ENCODE measurements at places on chromosomes 2 and 18.

DNA sequence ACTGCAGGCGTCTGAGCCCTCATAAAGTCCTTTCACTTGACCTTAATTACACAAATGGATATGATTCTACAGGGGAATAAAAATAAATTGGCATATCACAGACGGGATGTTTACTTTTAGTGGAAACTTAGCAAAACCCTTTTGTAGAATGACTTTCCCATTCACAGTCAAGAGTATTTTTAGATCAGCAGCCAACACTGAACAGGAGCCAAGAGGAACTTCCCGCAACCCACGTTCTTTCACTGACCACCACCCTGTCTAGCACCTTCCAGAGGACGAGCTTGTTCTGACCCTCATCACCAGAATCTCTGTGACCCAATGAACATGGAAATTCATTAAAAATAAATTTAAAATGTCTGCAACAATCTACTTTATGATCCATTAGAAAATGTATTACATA lies 119.0 kb upstream of the SNTG2 start:
- DNase-seq, result no peak

DNA sequence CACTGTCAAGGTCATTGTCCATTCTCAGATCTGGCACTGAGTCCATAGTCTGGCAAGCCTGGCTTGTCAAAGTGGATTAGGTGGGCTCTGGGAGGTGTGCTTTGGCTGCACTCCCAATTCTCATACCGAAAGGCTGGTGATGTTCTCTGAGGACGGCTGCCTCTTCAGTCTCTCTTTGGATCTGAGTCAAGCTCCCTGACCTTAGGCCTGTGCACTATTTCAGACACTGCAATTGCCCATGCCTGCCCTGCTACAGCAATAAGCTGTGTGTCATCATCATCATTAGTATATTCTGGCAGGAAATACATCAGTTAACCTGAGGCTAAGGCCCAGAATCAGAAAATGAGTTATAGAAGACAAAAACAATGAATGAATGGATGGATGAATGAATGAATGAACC lies 1.6 kb upstream of the SLC5A7 start:
- no peak for DNase-seq

GRCh38 chr2:47661310-47661709 lies 121.6 kb upstream of the MSH6 start:
- DNase-seq, result no peak

DNA sequence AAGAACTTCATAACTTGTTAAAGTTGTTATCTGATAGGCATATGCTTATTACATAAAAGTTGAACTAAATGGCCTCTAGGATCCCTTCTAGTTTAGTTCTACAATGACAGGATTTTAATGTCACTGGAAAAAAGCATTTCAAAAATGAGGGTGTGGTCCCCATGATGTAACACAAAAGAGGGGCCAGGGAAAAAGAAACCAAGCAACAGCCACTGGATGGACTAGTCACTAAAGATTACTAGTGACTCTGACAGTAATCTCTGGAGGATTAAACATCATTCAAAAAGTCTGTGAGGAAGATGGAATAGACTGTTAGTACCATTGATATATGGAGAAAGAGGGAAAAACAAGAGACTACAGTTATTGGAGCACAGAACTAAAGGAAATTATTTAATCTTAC lies 22.6 kb downstream of the SEPTIN10 start:
- no peak for DNase-seq

GRCh38 chr18:55457028-55457427 lies 131.0 kb downstream of the TCF4 start:
- DNase-seq, result no peak

DNA sequence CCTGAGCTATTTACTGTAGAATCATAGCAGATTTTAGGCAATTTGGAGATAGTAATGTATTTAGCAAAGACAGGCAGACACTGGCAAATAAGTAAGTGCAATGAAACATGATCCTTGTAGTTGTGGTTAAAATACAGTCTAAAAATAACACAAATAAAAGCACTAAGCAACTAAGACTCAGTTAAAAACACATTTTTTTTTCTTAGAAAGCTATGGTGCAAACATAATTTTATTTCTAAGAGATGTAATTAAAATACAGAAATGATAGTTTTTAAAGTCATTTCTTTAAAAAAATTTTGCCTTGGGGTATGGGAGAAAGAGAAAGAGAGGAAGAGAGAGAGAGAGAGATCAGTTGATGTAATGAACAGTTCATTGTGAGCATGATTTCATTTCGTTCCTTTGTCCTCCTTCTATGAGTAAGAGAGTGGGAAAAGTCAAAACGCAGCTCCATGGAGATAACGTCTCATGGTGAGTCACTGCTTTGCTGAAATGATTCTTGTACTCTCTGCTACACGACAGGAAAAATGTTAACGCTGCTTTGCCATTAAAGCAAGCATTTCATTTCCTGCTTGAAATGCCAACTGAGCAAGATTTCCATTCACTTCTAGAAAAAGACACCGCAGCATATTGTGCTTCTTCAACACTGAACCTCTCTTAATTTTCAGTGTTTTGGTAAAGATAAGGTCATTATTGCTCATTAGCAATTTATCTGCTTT lies 61.3 kb upstream of the PGAP1 start:
- peak; percentile 57 for DNase-seq
